ENCODE measurements at places on chromosomes 3 and 15.

GRCh38 chr3:186108106-186108940 is 566 bp downstream of the ETV5 start:
- no peak for DNase-seq

GRCh38 chr15:31975830-31976229 is 54.5 kb upstream of the CHRNA7 start:
- DNase-seq, result no peak

GRCh38 chr3:50455161-50456018 is 48.0 kb downstream of the CACNA2D2 start:
- DNase-seq, result no peak

GRCh38 chr15:70306582-70306981 is 208.9 kb upstream of the TLE3 start:
- DNase-seq, result no peak

GRCh38 chr3:190322604-190323245 is 479 bp upstream of the CLDN1 start:
- DNase-seq, result no peak

GRCh38 chr15:92082006-92082843 is 228.7 kb downstream of the SLCO3A1 start:
- DNase-seq, result peak; percentile 6

DNA sequence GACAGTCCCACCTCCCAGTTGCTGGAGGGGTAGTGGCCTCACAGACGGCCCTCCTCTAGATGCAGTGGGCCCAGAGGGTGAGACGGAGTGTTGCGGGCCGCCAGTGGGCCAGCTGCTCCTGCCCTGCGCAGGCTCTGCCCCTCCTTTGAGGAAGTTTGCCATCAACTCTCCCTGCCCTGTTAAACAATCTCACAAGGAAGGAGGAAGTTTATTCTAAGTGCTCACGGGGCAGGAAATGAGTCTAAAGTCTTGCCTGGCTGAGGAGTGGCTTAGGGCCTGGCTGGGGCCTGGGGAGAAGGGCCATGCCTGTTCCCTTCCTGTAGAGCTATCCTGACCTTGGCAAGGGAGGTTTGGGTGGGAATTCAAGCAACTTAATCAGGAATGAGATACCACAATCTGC is at the start of gene FAM3D:
Gene FAM3D, minus strand, starts transcription at position 92 of the 400 bp plus-strand sequence. CDS start 11,211 bp downstream, outside the sequence.
- DNase-seq, result no peak

GRCh38 chr3:42549131-42549530 is 32.6 kb downstream of the SEC22C start:
- DNase-seq, result no peak

DNA sequence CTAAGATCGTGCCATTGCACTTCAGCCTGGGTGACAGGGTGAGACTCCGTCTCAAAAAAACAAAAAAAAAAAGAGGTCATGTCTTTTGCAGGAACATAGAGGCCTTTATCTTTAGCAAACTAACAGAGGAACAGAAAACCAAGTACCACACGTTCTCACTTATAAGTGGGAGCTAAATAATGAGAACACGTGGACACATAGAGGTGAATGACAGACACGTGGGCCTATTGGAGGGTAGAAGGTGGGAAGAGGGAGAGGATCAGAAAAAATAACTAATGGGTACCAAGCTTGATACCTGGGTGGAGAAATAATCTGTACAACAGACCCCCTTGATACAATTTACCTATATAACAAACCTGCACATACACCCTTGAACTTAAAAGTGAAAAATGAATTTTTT is 401.4 kb upstream of the NAALADL2 start:
- DNase-seq, result no peak

DNA sequence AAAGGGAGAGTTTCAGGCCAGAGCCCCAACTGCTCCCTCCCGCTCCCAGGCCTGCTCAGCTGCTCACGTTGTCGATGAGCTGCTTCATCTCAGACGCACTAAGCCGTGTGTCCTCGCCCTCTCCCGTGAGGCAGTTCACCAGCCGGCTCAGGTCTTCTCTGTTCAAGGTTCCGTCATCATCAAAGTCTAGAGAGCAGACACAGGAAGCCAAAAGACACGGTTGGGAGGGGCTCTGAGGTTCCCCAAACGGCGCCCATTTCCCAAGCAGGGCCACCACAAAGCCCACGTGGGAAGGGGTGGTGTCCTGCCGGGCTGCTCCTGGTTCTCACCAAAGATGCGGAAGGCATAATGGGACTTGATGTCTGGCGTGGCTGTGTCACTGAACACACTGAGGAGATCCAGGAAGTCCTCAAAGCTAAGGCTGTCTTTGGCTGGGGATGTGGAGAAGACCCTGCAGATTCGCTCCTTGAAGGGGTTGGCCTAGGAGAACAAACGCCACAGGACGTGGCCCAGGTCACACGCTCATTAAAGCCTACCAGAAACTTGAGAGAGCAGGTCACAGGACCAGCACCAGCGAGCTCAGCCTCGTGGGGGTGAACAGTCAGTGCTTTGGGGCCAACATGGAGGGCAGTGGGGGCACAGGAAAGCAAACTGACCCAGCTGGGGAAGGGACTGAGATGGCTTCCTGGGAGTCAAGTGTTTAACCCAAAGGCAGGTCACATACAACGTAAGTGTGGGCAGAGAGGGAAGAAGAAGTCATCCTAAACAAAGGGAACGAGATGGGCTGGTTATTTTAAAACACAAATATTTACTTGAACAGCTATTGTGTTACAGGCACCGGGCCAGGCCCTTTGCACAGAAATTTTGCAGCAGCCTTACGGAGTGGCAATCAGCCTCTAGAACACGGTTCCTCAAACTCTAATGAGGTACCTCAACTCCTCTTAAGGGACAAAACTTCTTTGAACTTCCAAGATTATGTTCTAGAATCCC is 2.4 kb downstream of the CIB1 start:
- DNase-seq, result no peak

- no peak for DNase-seq
Measured at GRCh38 chr15:71409541-71409940, 294.3 kb downstream of the THSD4 start.

Measured in BJ (cell line).